Fibroblast of skin of back (primary cell): ENCODE measurements at places on chromosomes 6 and 20.

- DNase-seq: peak; percentile 70
Measured at GRCh38 chr6:112014483-112014882, 39.4 kb upstream of the CCN6 start.

DNA sequence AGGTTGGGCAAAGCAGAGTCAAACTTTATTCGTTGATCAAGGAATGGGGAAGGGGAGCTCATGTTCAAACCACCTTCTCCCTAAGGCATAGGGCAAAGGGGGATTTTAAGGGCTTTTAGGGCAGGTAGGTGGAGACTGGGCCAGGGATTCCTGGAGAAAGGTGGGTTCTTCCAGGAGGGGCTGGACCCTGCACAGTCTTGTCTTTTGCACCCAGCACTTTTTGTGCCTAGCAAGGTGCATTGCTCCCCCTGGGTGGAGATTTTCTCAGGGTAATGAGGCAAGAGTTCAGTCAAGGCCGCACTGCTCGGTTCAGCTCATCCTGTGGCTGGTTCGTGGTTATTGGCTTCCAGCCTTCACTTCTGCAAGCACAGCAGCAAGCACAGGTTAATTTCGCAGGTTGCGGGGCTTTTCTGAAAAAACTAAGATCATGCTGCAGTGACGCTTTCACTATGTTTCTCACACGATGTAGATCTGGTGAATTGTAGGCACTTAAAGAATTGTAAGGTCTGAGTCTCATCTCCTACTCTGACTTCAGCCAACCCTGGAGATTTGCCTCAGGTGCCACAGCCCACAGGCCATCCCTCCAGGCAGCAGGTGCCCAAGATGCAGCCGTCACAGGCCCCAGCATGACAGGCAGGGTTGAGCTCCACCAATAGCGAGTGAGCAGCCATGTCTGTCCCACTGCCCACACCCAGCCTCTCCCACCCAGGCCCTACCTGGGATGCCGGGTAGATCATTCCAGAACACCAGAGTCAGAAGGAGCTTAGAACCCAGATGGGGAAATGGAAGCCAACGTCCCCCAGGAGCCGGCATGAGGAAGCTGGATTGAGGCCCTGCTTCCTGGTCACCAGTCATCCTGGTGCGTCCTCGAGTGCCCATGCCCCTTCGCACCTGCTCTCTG is 37.1 kb downstream of the SUN5 start:
- DNase-seq: no peak

DNA sequence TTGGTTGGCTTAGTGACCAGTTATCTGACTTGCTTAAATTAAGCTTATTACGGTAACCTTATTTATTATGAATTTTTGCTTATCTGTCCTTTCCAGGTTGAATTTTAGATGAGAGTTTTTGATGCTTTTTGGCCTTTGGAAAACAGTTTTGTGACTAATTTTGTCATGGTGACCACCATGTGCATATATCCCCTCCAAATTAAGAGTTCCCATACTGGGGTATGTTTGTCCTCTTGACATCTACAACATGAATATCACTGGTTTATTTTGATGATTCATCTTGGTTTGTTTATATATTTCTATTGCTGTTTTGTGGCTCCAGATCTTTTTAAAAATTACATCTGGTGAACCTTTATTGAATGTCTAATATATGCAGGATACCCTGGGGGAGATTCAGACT is 61.4 kb downstream of the PHF20 start:
- no peak for DNase-seq

- no peak for DNase-seq
Measured at GRCh38 chr20:51460569-51461265, 81.8 kb downstream of the NFATC2 start.

- no peak for DNase-seq
Measured at GRCh38 chr6:94300424-94301144, 881.2 kb upstream of the EPHA7 start.

- peak; percentile 72 for DNase-seq
Measured at GRCh38 chr6:17458966-17459365, 65.6 kb downstream of the CAP2 start.

DNA sequence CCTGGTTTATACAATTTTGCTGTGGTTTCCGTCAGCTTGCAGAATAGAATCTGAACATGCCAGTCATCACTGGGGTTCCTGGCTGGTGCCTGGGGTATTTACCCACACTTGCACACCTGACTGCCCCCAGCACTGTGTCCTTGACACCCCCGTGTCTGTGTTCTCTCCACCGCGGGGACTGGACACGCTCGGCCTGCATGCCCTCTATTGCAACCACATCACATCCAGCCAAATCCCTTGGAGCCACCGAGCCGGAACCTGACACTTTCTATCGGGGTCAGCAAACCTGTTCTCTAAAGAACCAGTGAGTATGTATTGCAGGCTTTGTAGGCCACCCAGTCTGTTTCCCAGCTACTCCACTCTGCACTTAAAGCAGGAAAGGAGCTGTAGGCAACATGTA is 527.5 kb downstream of the PRKN start:
- no peak for DNase-seq

DNA sequence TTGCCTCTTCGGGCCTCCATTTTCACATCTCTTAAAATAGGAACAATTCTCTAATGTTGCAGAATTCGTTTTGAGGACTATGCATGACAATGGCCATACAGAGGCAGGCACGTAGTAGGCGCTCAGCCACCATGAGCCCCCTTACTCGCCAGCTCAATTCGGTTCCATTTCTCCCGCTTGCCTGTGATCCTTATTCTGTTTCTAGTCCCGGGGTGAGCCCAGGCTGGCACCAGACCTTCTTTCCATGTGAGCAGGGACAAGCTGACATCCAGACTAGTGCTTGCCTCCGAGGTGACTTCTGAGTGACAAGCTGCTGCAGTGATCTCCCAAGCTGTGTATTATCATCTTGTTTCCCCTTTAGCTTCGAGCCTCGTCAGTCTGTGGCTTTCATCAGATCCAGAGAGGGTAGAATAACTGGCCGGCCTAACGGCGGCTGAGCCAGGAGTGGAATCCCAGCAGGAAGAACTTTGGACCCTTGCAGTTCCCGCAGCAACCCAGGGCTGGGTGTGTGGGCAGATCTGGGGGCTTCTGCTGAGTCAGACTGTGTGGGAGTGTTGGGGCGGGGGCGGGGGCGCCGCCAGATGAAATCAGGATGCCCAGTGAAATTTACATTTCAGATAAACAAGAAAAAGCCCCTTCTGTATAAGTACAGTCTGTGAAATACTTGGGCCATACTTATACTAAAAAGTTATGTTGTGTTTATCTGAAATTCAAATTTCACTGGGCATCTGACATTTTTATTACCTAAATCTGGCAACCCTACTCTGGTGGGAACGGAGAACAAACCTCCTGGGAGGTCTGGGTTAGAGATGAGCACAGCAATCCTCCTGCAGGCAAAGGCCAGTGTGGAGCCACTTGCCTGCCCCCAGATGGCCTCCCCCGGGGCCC is 10.9 kb downstream of the BANF2 start:
- no peak for DNase-seq

DNA sequence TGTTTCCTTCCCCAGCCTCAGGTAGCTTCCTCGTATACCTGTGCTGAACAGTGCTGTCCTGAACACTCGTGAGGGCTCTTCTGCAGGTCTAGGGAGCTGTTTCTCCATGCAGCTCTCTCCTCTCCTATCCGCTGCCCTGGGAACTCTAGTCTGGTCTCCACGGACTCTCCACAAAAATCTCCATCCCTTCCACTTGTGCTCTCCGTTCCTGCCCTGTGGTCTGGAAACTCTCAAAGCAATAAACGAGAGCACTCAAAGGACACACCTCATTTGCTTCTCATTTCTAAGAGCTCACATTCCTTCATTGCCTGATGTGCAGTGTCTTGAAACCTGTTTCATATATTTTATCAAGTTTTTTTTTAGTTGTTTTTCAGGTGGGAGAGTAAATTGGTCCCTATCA is 235.9 kb upstream of the RGS17 start:
- DNase-seq: no peak

GRCh38 chr6:6564154-6564553 is 24.4 kb upstream of the LY86 start:
- DNase-seq: no peak

DNA sequence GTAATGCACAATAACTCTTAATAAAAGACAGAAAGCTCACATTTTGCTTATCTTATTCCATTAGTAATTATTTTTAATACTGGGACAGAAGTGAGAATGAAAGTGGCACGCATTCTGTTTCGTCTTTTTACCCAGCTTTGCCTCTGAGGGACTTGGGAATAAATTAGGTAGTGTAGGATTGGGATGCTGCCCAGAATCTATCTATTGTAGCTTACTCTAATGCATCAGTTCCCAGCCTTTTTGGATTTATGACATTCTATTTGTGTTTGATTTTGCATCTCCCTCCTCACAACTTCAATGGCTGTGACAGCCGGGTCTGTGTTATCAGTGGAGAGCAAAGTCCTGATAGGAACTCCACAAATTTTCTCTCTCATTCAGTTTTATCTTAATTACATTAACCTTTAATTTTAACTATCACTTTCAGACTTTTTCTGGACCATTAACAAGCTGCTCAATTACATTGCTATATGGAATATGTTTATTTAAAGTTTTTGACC is 62.9 kb upstream of the TULP4 start:
- no peak for DNase-seq

- no peak for DNase-seq
Measured at GRCh38 chr6:67802771-67803170, 832.3 kb upstream of the ADGRB3 start.

DNA sequence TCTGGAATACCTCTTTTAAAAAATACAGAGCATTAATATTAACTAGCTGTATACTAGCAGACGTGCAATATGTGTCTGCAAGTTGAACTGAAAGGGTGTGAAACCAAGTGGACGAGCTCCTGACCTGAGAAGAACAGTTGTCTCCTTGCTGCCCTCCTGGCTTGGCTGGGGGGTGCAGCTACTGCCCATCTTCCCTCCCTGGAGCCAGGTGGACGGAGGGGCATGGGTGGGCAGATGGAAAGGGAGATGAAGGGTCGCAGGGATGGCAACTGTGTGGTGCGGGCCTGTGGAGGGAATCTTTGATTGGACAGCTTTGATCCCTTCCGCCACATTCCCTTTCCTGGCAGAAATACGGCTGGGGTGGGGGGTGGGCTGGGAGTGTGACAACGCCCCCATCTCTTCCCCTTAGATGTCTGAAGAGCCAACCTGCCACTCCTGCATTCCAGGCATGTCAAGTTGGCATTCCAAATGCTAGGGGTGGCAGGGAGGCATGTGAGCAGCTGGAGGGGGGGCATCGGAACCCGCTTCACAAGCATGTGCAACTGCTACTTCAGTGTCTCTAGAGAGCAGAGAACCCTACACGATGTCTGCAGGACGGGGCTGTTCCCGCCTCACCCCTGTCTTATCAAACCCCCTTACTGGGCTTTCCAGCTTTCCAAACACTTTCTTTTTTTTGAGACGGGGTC is 37.3 kb downstream of the SRSF3 start:
- DNase-seq: no peak

DNA sequence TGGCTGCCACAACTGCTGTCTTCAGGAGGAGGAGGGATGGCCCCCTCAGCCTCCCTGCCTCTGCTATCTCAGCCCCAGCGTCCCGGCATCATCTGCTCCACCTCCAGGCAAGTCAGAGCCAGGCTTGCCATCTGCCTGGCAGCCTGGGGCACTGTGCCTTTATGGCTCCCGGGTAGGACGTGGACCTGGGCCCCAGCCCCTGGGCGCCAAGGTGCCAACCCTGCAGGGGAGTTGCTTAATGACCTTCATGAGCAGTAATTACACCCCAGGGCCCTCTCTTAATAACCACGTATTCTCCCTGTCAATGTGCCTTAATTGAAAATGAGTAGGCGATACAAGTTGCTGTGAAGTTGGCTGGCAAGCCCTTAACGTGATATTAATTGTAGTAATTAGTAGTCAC is 122.1 kb upstream of the MLN start:
- no peak for DNase-seq

DNA sequence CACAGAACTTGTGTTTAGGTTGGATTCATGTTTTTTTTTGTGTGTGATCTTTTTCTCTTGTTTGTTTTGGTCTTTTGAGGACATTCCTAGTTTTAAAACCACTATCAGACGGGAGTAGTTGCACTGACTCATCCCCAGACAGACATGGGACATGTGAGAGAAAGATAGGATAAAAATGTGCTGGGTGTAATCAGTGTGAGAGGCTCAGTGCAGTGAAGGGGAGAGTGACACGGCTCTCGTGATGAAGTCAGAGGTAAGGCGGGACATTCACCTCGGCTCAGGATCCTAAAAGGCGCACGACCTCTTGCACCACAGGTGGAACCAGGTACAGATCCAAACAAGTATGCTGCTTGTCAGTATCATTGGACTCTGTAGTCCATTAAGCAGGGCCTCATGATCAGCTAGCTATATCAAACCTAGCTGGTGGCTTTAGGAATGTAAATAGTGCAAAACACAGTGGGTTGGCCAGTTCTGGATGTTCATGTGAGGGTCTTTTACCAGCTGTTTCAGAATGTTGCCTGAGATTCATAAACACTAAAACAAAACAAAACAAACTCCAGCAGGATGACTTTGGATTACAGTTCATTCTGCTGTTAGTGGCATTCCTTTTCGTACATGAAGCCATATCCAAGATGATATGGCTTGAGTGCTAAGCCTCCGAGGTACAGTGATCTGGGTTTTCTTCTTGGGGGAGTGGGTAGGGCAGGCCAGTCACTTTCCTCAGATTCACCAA is 18.0 kb downstream of the FOXO3 start:
- DNase-seq: peak; percentile 83

DNA sequence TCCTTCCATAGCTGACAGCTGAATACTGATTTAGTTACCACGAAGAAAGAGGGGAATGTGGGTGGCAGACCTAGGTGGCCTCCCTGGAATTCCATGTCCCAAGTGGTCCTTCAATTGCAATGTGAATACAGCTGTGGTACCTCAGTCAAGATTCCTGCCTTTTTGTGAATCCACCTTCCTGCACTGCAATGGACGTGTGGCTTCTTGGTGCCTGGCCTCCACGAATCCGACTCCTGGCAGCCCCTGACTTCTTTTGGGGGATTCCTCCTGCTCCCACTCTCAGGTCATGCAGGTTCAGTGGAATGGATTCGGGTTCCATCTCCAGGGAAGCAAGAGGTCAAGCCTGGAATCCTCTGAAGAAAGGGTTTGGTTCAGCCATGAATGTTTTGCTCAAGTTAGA is 117.8 kb downstream of the DACT2 start:
- no peak for DNase-seq

GRCh38 chr20:63930971-63931553 is 25.2 kb downstream of the UCKL1 start:
- no peak for DNase-seq
